ENCODE measurements at places on chromosomes 12 and 14.

- no peak for DNase-seq
Observed at GRCh38 chr14:100058777-100059437, 6.3 kb upstream of the EVL start.

GRCh38 chr12:54159589-54159988, 29.2 kb downstream of the SMUG1 start:
- no peak for DNase-seq

DNA sequence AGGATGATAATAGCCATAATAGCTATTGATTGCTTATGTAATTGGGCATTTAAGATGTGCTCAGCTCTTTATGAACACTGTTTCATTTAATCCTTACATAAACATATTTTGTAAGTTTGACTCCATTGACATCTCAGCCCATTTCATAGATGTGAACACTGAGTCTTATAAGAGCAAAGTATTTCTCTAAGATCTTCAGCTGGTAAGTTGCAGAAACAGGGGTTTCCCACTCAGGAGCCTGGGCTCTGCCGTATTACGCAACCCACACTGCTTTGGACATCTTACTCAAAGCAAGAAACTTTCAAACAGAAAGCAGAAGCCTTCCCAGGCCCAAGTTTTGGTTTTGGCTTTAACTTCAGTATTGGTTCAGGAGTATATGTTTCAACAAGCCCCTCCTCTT, 705.1 kb downstream of the MED13L start:
- no peak for DNase-seq

- DNase-seq = no peak
Observed at GRCh38 chr12:51216642-51217041, 1.2 kb downstream of the POU6F1 start.

GRCh38 chr12:76591476-76591875, 31.9 kb upstream of the OSBPL8 start:
- no peak for DNase-seq

- DNase-seq = no peak
Observed at GRCh38 chr12:29320295-29321085, 60.5 kb downstream of the ERGIC2 start.

GRCh38 chr12:106657488-106657887, 74.7 kb downstream of the RFX4 start:
- no peak for DNase-seq

- DNase-seq = no peak
Observed at GRCh38 chr12:88518863-88519403, 61.3 kb downstream of the KITLG start.

- DNase-seq = no peak
Observed at GRCh38 chr12:98951406-98951805, 306.3 kb downstream of the APAF1 start.

GRCh38 chr14:88496414-88496813, 58.4 kb downstream of the PTPN21 start:
- no peak for DNase-seq

DNA sequence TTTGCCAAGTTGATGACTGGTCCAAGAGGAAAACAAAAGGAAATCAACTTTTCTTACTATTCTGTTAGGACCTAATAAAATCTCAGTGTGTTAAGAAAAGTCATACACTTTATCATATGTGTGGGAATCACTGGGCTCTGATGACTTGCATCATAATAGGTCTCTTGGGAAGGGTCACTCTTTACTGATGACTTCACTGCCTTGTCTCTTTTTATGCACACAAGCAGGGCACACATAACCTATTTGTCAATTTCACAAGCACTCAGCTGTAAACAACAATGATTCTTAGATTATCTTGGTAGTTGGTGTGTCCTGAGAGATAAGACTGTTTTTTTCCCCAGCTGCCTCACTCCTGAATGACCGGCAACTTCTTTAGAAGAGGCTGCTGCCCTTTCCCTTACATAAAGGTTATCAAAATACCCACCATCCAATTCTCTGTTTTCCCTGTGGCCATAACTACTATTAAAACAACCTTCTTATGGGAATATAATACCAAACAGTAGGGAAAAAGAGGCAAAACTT, 50.9 kb upstream of the INSM2 start:
- no peak for DNase-seq

DNA sequence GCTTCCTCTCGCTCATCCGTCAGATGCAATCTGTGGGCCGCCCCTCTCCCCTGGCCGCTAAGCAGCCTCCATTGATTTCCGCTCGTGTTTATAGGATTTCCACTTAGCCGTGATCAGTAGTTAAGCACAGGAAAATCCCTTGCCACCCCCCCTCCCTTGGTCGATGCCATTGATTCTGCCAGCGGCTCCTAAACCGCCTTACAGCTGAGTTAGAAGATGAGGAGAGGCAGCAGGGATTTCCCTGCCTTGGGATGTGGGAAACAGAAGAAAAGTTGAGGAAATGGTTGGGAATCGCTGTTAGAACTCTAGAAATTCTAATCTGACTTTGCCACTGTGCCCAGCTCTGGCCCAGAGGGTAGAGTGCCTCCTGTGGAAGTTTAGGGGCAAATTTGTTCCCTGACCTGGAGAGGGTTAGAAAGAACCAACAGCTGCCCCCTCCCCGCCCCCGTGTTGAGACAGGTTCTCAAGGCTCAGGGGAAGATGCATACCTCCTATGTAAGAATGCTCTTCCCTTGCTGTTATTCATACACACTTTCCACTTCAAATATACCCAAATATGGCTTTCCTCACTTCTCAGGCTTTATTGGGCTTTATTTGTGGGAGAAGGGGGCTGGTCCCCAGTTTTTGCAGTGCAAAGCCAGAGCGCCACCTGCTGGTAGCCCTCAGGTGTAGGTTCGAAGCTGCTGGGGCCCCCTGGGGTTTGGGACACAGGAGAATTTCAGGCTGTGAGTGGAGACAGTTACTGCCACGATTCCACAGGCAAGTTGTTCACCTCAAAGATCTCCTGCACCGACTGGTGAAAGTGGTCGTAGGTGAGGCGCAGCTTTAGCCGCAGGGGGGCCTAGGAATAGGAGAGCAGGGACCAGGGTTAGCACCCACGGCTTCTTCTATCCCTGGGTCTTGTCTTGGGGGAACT, 3.2 kb downstream of the THTPA start:
- peak; percentile 19 for DNase-seq

All from NCI-H446 (cell line).